ENCODE measurements at places on chromosomes 7 and 10.

DNA sequence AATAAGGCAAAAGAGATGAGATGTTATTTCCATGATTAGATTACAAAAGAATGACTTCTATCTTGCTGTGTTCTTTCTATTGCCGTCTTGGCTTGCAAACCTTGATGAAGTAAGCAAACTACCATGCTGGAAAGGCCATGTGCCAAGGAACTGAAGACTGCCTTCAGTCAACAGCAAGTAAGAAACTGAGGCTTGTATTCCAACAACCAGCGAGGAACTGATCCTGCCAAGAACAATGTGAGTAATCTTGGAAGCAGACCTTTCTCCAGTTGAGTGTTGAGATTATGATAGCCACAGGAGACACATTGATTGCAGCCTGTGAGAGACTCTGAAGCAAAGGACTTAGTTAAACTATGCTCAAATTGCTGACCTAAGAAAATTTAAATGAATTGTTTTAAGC, 164.6 kb upstream of the GRM3 start:
- no peak for DNase-seq

DNA sequence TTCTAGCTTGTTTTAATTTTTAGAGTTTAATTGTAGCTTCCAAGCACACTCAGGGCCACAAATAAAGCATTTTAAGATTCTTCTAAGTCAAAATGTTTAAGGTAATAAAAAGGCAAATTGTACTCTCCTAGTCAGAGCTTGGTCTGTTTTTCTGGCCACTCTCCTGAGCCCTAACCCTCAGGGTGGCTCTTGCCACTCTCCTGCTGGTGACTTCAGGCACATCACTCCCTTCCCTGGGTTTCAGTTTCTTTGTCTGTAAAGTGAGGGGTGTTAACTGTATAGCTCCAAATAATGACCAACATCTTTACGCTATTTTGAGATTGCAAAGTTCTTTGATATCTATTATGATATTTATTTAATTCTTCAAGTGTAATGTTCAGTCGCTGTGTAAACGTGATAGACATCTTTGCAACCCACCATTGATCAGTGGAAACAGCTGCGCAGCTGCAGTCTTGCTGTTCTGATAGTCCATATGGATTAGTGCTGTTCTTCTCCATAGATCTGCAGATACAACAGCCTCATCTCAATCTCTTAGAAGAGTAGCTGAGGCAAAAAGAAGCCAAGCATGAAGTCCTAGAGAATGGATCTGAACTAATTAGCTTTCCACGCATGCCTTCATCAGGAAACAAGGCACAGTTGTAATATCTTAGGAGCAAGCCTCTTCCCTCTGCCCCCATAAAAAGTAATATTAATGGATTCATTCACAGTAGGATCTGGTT, 189.9 kb downstream of the PLPP4 start:
- no peak for DNase-seq

DNA sequence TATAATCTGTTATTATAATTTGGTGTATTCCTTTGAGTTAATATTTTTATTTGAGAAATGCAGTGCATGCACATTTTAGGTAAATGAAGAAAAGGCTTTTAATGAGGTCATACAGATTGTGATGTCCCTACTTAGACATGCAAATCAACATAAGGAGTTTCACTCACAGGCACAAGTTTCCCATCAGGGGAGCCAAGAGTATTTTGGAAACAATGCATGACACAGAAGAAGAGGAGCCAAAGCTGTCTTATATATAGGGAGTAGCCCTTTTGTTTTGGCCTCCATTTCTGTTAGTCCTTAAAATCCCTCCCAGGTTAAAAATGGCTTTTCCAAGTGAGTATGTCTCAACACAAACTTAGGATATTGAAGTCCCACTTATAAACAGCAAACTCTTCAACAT, 703.4 kb upstream of the ANKRD30A start:
- no peak for DNase-seq

DNA sequence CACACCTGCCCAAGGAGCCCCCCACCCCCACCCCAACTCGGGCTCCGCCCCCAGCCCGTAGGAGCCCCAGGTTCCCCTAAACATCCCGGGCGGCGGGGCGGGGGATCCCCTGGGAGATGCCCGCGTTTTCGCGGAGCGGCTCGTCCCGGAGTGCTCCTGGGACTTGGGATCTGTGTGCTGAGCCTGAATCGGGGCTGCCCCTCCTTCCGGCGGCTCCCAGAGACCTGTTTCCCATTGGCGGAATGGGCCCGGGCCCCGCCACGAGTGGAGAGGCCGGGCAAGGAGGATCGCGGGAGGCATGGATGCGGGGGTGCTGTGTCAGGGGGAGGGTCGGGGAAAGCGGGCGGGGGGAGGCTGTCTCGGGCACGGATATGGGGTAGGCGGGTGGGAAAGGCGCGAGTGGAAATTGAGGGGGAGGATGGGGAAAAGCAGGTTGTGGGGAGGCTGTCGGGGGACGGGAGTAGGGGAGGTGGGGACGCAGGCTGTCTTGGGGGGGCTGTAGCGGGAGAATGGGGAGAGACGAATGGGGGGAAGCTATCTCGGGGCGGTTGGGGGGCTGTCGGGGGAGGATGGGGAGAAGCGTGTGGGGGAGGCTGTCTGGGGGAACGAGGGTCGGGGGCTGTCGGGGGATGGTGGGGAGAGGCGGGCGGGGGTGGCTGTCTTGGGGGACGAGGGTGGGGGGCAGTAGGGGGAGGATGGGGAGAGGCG, 572 bp upstream of the BHLHA15 start:
- DNase-seq = no peak

DNA sequence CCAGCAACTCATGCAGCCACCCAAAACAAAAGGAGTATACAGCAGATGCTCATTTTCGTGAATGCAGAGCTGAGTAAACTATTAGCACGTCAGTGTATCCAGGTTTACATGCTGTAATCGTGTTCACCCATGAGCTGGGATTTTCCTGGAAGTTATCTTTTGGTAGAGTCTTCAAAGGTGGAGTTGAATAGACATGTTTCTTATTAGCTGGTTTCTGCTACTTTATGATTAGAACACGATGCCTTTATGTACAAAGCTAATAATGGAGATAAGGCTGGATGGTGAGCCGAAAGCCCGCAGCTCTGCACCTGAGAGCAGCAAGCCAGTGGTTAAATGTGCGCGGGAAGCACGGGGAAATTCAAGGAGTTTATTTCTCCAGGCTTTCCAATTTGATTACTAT, 123.8 kb downstream of the ADARB2 start:
- no peak for DNase-seq

- DNase-seq = peak; percentile 29
Observed at GRCh38 chr10:26486990-26487850, 49.1 kb downstream of the APBB1IP start.

DNA sequence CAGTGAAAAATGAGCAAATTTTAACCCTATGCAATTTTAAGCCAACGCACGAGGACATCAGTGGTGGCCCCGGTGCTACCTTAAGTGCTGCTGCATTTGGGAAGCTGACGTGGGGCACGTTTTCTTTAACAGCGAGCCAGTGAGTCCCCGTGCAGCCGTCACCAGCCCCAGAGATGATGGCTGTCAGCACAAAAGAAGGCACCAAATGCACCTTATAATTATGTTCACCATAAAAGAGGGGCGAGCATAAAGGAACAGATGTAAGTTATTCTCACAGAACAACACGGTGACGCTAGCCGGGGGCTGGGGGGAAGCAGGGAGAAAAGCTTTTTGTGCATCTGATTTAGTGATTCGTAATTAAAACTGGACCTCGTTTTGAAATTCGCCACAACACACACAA, 260.1 kb downstream of the DNAJB6 start:
- DNase-seq = no peak

All from stimulated activated CD8-positive, alpha-beta memory T cell treated with anti-CD3 and anti-CD28 coated beads, Interleukin-7, amount 100 ng/mL, for 1 hour (primary cell).